Activated T-helper 17 cell treated with anti-CD3 and anti-CD28 coated beads, Interleukin-2, amount 50 U/mL, for 72 hours (primary cell): ENCODE measurements at places on chromosomes 11 and 22.
A peak's percentile ranks its signal among the peaks of the same experiment; 100 is the strongest.

- ATAC-seq, result no peak
These were observed 254.6 kb upstream of the CCDC90B start for GRCh38 chr11:83540728-83541127.

- peak; percentile 99 for ATAC-seq
These were observed 13.7 kb downstream of the RNF141 start for GRCh38 chr11:10526974-10527918.

DNA sequence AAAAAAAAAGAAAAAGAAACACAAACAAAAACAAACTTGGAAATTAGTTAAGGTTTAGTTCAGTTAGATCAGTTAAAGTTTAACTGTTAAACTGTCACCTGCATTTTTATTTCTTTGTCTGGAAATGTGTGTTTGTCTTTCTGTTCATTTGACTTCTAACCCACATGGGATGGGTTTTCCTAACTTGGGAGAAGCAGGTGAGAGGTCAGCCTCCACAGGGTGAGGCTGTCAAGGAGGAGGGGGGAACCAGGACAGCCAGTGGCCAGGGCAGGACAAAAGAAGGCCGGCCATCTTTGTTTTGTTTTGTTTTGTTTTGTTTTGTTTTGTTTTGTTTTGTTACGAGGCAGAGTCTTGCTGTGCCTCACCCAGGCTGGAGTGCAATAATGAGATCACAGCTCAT lies 13.4 kb upstream of the GCAT start:
- no peak for ATAC-seq

- ATAC-seq, result no peak
These were observed 3.8 kb downstream of the PIM3 start for GRCh38 chr22:49964136-49965090.

- ATAC-seq, result no peak
These were observed 40.8 kb upstream of the ACCSL start for GRCh38 chr11:44006917-44007361.

DNA sequence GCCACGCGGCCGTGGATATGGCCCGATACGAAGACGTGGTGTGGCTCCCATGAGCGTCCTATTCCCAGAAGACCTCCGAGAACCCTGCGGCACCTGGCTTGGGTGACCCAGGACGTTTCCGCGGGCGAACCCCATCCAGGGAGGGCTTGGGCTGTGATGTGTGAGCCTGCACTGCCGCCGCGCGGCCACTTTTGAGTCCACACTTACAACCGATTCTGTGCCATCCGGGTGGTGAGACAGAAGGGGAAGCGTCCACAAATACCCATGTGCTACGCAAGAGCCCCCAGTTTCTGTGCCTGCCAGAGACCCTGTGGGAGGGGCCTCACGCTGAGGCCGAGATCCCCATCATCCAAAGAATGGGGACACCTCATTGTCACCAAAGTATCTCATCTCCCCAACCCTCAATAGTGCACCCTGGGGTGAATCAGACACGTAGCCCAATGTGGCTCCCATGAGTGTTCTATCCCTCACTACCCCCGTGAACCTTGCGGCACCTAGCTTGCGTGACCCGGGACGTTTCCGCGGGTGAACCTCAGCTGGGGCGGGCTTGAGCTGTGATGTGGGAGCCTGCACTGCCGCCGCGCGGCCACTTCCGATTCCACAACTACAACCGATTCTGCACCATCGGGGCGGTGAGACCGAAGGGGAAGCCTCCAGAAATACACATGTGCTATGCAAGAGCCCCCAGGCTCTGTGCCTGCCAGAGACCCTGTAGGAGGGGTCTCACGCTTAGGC lies 4.6 kb upstream of the H19 start:
- ATAC-seq, result peak; percentile 67

- ATAC-seq, result no peak
These were observed at the start of gene OR5A2 for GRCh38 chr11:59426361-59427067. TSS of gene OR5A2 (minus strand) at chr11:59426413. CDS start at chr11:59422953, 3,460 bp downstream.

GRCh38 chr22:22578702-22579424 lies 19.8 kb upstream of the PRAME start:
- ATAC-seq, result no peak

- ATAC-seq, result peak; percentile 44
These were observed 422 bp downstream of the GLB1L2 start for GRCh38 chr11:134332189-134332631.

DNA sequence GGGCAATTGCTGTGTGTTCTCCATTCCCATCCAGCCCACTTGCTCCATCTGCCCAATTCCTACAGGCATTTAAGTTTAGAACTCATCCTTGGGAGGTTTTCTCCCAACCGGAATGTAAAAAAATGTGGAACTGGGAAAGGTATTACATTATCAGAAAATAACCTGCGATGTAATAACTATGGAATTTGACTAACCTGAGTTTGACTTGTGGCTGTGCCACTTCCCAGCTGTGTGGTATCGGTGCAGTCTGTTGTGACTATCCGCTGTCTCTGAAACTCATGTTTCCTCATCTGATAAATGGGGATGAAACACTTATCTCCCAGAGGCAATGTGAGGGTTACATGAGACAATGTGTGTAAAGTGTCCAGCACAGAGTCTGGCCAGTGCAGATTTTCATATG lies 77.6 kb downstream of the TENM4 start:
- ATAC-seq, result no peak

DNA sequence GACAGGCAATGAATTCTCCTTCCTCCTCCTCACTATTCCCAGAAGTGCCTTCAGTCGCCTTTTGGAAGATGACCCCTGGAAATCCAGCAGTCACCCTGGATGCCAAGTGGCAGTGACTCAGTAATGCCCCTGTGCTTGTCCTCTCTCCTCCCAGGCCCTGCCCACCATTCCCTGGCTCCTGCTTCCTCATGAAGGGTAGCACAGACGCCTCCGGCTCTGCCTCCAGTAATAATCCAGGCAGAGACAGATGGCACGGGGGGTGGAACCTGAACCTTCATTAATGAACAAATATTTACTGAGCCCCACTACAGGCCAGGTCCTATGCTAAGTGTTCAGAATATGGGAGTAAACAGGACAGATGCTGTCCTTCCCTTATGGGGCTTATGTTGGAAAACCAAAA lies 23.2 kb downstream of the SYT13 start:
- no peak for ATAC-seq

- ATAC-seq, result no peak
These were observed 787 bp downstream of the SMDT1 start for GRCh38 chr22:42080287-42080686.

- no peak for ATAC-seq
These were observed 86.1 kb upstream of the WNT7B start for GRCh38 chr22:46062971-46063631.

GRCh38 chr11:15233371-15234165 lies 118.8 kb downstream of the INSC start:
- ATAC-seq, result no peak

DNA sequence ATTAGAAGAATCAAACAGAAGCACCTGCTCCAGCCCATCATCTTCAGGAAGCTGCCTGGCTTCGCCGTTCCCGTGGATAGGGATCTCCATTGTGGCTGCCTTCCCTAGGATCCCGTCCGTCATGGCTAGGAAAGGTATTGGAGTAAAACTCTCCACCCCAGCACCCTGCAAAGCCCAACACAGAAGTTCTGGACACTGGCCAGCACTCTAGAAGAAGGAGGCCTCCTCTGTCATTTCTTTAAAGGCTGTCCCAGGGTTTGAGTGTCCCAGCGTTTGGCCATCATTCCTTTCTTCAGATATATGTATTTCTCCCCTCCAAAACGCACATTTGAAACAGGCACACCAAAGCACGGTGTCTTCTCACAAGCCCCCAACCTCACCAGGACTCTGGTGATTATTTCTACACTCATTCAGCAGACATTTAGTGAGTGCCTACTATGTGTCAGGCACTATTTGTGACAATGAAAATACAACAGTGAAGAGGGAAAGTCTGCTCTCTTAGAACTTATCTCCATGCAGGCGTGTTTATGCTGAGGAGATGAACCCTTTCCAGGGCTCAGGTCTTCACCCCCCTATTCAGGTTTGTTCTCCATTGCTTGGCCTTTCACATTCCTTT lies 724 bp downstream of the ARFIP2 start:
- ATAC-seq, result no peak

- no peak for ATAC-seq
These were observed 1.5 kb downstream of the PDE2A start for GRCh38 chr11:72672597-72673238.

GRCh38 chr11:75946531-75947530 lies 131.8 kb downstream of the UVRAG start:
- no peak for ATAC-seq

DNA sequence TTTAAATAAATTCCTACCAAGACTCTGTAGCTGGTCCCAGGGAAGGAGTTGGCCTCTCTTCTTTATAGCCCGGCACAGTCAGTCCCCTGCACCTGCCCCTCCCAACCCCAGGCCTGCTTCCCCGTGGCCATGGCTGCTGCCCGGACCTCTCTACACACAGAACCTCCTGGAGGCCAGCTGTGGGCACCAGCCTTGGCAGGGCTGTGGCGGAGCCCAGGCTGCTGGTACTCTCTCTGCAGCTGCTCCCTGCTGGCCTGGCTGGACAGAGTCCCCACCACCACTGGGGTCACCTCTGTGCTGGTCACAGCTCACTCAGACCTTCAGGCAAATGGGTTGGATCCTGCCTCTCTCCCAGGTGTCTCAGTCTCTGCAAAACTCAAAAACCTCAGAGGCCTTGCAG lies 69.3 kb downstream of the LRP5 start:
- no peak for ATAC-seq

- ATAC-seq, result peak; percentile 51
These were observed 12.1 kb upstream of the FCHSD2 start for GRCh38 chr11:73154178-73154577.

GRCh38 chr22:23700706-23701105 lies 9.9 kb downstream of the RGL4 start:
- no peak for ATAC-seq

DNA sequence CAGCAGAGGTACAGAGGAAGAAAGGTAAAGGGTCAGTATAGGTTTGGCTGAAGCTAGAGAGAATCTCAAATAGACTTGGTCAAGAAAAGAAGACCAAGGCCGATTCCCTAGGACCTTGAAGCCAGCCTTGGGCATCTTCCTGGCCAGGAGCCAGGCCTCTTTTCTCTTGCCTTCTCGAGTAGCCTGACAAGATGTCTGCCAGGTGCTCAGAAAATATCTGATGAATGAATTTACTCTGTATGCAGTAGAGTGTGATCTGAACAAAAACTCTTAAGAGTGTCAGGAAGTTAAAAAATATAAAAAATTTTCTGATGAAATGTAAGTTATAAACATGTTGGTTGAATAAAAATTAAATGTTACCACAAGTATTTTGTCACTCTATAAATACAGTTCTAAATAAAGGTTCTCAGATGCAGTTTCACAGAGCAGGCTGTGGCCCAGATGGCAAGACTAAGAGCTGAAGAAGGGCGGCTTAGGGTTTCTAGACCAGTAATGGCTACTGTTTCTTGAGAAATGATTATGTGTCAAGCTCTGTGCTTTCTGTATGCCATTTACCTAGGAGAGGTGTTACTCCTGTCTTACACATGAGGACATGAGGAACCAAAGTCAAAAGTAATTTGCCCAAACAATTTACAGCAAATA lies 98.1 kb downstream of the ATXN10 start:
- ATAC-seq, result no peak

DNA sequence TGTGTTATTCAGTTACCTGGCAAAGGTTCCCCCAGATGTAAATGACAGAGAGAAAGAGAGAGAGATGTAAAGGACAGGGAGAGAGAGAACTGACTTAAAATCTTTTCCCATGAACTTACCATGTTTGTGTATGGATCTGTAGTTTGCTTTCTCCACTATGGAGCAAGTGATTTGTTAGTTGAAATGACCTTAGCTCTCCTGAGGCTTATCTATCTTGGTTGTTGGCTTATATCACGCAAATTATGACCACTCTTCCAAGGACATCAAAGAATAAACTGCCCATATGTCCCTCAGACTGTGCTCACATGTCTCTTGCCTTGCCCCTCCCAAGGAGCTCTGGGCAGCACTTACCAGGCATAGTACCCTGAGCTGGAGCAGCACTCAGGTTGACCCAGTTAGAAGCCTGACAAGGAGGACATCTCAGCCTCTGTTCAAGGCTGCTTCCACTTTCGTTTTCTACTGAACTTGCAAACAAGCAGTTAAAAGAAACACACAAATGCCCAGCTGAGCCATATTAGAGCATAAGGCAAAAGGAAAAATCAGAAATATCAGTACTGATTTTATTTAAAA lies 95.3 kb upstream of the RCN1 start:
- peak; percentile 48 for ATAC-seq

DNA sequence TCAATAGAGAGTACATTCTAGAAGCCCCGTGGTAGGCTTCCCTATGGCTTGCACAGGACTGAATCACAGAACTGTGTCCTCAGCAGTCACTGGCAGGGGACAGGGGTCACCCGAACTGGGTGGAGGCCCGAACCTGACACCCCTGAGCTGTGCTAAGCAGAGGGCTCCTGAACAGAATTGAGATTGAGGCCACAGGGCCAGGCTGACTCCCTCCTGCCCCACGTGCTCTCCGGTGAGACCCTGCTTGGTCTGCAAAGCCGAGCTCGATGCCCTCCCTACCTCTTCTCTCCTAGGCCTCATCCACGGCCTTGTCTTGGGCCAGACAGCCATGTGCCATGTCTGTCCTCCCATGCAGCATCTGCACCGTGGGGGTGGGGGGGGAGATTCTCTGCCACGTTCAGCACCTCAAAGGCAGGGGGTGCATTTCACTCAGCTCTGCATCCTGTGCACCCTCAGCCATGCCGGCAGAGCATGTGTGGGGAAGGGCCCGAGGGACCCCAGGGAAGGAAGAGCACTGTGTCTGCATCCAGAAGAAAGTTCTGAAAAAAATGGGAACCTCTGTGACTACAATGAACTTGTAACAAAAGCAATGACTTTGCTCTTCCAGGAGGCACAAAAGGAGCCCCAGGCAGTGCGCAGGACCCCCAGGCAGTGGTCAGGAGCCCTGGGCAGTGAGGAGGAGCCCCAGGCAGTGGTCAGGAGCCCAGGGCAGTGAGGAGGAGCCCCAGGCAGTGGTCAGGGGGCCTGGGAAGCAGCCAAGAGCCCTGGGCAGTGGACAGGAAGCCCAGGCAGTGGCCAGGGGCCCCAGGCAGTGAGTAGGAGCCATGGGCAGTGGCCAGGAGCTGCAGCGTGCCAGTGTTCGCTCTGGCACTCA lies 76.7 kb upstream of the SEPTIN5 start:
- no peak for ATAC-seq

- no peak for ATAC-seq
These were observed 110.5 kb downstream of the ATG16L2 start for GRCh38 chr11:72924568-72925190.

GRCh38 chr11:57338142-57338541 lies at the start of gene P2RX3:
TSS of gene P2RX3 (plus strand) at chr11:57338352. CDS start at chr11:57338551, 199 bp downstream.
- no peak for ATAC-seq

- peak; percentile 75 for ATAC-seq
These were observed 108.8 kb downstream of the PPP6R3 start for GRCh38 chr11:68569357-68569756.

DNA sequence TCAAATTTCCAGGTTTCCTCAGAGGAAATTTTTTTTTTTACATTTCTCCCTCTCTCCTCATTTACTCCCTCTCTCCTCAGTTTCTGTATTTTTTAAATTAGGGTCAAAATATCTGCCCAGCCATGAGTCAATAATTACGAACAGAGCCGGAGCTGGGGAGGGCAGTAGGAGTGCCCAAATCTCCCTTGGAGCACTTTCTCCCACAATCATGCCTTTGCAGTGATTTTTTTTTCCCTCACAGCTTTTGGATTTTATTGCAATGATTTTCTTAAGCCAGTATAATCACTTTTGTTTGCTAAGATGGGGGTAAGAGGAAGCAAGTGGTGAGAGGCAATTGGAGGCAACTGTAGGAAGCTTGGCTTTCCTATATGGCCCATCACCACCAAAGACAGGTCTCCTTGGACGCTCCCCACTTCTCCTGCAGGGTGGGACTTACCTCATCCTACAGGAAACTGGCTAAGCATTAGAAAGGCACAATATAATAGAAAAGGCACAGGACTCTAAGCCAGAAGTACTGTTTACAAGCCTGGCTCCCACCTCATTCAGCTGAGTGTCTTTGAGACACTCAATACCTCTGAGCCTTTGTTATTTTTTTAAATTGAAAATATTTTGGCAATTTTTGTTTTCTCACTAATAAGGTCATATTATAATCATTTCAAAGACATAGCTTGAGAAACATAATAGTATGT lies 192.6 kb upstream of the PITPNB start:
- ATAC-seq, result no peak
